ENCODE measurements at places on chromosomes 1 and 21. TPM values are rescaled to one million over a fixed set of nuclear protein-coding genes. Genes with fewer than 3 reads are reported as not detected.

Gene TLR5
- total RNA-seq = 3.7 TPM

Gene CELA2A
- total RNA-seq = not detected

Gene CACNA1S
- total RNA-seq = not detected

Gene FYB2
- total RNA-seq = not detected

Gene AXDND1
- total RNA-seq = 0.50 TPM

All from kidney epithelial cell (primary cell).